NCI-H1092 treated with DMSO at 0.1 percent for 48 hours (cell line): ENCODE measurements at places on chromosomes 3 and 15.

DNA sequence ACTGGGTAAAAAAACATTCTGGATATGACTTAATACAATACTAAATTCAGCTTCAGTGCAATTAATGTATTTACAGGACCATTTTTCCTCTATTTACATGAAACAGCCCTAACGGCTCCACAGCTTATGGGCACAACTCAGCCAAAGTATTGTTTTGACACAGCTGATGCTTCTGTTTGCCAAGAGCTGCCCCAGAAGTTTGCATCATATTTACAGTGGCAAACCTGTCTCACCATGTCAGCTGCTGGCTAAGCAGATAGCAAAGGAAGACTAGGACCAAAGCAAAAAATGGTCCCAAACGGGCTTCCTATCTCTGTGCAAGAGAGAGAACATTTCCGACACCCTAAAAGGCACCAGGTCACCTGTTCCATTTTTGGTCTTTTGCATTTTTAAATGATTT is 94.5 kb downstream of the ADAMTS9 start:
- peak; percentile 0 for DNase-seq

- DNase-seq = no peak
Observed at GRCh38 chr3:188605905-188606304, 451.9 kb downstream of the LPP start.

- DNase-seq = no peak
Observed at GRCh38 chr15:62593681-62594399, 428.8 kb upstream of the C2CD4B start.

- no peak for DNase-seq
Observed at GRCh38 chr15:39128746-39129145, 452.1 kb upstream of the THBS1 start.

DNA sequence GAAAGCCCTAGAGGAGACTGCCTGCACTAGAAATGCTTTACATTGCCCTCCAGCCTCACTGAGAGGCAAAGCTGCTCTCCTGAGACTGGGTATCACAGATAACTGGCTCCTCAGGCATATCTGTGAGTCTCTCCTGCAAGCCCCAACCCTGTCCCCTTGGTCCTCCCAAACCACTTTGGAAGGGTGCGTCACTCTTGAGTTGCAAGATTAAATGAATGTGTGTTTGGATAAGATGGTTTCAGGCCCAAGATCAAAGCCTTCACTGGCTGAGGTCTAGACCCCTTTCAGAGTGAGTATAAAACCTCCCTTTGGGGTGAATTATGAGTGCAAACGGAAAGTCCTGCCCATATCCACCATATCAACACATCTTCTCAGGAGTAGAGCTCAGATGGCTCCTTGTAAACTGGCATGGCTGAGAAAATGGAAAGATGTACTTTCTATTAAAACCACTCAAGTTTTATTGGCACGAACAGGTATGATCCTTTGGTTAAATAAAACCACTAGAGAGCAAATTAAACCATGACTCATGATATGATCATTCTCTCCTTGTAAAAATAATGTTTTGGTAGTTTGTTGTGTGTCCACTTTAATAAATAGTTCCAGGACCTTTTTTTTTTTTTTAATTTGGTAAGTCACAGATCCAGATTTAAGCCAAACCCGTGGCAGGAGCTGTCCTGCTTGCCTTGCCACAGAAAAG is 164.0 kb downstream of the CHST2 start:
- DNase-seq = no peak

DNA sequence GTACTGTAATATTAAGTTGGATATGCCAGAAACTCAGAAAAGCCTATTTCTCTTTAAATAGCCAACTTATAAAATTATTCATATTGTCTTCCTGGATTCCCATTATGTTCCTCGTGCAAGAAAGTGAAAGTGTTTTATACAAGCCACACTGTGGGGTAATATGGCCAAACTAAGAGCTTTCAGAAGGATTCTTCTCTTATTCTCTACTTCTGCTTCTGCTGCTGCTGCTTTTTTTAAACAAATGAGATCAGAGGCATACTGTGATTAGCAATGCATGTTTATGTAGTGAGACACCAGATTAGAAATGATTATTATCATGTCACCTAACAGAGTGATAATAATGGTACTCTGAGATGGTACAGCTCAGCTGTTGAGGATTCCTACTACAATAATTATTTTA is 1026.5 kb upstream of the CFAP20DC start:
- no peak for DNase-seq

DNA sequence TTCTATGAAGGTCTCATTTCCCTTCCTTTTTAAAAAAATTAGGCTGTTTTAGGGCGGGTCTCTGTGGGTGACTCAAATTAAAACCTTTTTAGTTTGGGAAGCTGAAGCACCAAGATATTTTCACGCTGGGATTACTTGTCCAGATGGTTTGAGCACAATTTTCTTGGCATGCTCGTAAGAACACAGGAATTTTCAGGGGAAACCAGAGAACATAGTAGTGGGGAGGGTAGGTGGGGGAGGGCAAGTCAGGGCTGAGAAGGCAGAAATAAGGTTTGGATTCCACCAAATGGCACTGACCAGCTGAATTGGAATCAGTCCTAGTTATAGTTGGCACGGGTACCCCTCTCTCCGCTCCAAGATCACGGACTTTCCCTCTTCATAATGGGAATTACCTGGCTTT is 97.3 kb upstream of the LRIG1 start:
- DNase-seq = no peak
